ENCODE measurements at places on chromosomes 12 and 14. TPM values are rescaled to one million over a fixed set of nuclear protein-coding genes. Genes with fewer than 3 reads are reported as not detected.

Gene AQP5
- total RNA-seq, result not detected

- DNase-seq, result no peak
Observed at GRCh38 chr12:113318900-113319628, 15.8 kb downstream of the SLC8B1 start.

GRCh38 chr14:51822499-51822898, 37.9 kb upstream of the GNG2 start:
- no peak for DNase-seq

Gene KCNC2
- not detected for total RNA-seq

GRCh38 chr12:43444940-43445564, 107.0 kb downstream of the ADAMTS20 start:
- peak; percentile 44 for DNase-seq

Gene TAS2R8
- total RNA-seq, result not detected

Gene GLIPR1
- 96.1 TPM for total RNA-seq

Gene SMCO2
- not detected for total RNA-seq

- no peak for DNase-seq
Observed at GRCh38 chr12:65628061-65628460, 196.2 kb upstream of the HMGA2 start.

DNA sequence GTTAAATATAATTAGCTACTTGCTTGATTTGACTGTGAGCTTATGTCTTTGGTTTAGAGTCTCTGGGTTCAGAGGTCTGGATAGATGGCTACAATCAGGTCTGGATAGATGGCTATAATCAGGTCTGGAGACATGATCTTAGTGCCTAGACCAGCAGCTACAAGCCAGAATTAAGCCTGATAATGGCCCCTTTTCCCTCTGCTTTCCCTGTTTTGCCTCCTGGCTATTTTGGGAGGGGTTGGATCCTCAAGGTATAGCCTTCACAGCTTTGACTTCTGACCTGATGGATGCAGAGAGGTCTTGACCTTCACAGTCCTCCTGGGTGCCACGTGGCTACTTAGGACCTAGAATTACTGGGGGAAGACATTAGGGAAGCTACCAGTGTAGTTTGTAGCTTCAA, 877.7 kb downstream of the GALC start:
- DNase-seq, result no peak

GRCh38 chr12:114678718-114679117, 5.3 kb downstream of the TBX3 start:
- no peak for DNase-seq

- DNase-seq, result no peak
Observed at GRCh38 chr14:104860414-104860813, 4.7 kb upstream of the CEP170B start.

- no peak for DNase-seq
Observed at GRCh38 chr12:44626883-44627282, 249.2 kb downstream of the NELL2 start.

GRCh38 chr14:23559010-23559925, 3.2 kb downstream of the THTPA start:
- DNase-seq, result peak; percentile 65

Gene TRIP11
- total RNA-seq, result 68.0 TPM

Gene BBOF1
- 2.6 TPM for total RNA-seq

DNA sequence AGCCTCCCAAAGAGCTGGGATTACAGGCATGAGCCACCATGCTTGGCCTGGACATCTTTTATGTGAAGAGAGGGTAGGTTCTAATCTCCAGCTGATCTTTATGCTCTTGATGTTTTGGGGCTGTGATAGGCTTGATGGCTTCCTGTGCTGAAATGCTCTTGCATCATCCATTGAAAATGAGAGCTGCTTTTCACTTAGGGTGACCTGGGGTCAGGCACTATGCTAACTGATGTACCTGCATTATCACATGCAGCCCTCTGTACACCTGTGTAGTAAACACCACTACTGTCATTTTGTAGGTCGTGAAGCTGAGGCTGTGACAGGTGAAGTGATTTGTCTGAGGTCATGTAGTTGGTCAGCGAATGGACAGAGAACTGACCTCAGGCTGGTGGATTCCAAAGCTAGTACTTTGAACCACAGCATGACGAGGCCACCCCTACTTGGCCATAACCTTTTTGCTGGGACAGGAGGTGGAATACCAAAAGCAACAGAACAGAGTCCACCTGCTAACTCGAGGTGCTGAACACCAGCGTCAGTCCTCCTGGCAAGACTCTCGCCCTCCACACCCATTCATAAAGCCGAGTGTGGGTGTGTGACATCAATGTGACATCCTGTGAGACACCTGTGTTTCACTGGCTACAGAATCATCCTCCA, 69.1 kb downstream of the C12orf75 start:
- DNase-seq, result no peak

Gene KRT77
- total RNA-seq, result not detected

Gene AQP6
- total RNA-seq, result not detected

Gene PPP4R4
- 7.3 TPM for total RNA-seq

Gene GALNT16
- not detected for total RNA-seq

- no peak for DNase-seq
Observed at GRCh38 chr12:81114226-81114625, 36.3 kb downstream of the ACSS3 start.

DNA sequence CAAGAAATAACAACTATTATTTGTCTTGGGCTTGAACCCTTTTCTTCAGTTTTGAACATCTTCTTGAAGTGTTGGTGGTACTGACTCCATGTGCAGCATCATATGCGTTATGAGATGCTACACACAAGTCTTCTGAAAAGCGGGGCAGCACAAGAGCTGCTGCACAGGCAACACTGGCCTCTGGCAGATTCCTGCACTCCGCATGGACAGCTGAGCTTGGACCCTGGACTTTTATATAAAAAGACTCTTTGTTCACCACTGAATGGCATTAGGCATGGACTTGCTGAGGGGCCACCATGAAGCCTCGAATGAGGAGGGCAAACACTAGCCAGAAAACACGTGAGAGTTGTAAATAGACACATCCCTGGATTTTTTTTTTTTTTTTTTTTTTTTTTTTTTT, 210.8 kb upstream of the NPAS3 start:
- no peak for DNase-seq

DNA sequence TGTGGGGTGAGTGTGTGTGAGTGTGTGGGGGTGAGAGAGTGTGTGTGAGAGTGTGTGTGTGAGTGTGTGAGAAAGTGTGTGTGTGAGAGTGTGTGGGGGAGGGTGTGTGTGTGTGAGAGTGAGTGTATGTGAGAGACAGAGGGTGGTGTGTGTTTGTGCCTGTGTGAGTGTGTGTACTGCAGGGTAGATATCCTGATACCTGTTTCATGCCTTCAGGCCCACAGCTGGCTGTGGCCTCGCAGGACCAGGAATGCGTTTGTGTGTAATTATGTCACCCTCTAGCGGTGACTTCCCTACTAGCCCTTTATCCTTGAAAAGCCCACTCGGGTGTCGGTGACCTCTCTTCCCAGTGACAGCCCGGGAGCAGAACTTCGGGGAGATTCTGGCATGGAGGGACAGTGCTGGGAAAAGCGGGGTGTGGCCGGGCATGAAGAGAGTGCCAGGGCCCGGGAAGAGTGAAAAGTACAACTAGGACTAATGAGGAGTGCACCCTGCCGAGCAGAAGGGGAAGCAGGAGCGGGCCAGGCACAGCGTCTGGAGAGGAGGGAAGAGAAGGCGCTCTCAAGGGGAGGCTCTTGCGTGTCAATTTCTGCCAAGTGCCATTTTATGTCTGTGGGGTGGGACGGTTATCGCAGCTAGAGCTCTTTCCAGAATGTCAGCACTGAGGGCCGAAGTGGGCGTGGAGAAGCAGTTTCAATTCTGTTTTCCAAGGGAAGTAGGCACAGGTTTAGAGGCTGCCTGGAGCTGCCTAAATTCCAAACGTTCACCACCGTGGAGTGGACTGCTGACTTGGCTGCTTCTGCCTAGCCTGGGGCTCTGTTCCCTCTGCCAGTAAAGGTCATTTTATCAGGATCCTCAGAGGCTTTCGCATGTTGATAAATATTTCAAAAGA, 11.0 kb upstream of the FBXL14 start:
- peak; percentile 70 for DNase-seq

GRCh38 chr12:111143271-111143670, 222.9 kb upstream of the MYL2 start:
- DNase-seq, result no peak

DNA sequence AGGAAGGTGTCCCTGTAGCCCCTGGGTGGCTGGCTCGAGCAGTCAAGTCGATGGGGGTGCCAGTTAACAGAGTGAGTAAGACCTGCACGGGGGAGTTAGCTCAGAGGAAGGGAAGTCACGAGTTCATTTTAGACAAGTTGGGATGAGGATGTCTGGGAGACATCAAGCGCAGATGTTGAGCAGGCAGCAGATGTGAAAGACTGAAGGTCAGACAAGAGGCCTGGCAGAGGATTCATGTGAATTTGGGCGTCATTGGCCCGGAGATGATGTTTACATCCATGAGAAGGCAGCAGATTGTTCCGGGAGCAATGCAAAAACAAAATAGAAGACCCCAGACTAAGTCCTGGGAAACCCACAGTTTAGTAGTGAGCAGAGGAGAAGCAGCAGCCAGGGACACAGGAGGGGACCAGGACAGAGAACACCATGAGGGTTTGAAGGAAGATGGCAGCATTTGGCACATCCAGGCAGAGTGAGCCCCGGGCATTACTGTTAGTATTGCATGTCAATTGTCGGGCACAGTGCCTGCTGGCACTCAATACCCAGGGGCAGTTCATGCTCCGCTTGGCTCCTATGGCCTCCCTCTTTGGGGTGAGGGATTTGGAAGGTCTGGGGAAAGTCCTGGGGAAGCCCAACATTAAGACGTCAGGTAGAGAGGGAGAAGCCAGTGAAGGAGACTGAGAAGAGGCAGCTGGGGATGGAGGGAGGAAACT, 15.1 kb downstream of the LTBP2 start:
- DNase-seq, result no peak
